ENCODE measurements at places on chromosomes 13 and 19.

DNA sequence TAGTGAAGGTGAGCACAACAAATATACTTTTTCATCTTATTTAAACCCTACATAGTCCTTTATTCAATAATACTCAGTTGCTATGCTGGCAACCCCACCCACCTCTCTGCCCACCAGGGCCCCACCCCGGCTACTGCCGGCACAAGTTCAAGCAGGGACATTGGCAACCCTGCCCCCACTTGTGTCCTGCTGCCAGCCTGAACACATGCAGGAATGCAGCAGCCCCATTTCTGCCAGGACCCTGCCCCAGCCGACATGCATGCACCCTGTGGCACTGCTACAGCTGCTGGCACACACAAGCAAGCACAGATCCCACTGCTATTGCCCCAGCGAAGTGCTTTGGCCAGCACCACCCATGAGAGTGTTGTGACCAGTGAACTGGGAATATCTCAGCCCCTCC is 289.8 kb downstream of the COG6 start:
- DNase-seq: no peak

GRCh38 chr13:73873940-73874830 is 260.0 kb downstream of the KLF12 start:
- no peak for DNase-seq

DNA sequence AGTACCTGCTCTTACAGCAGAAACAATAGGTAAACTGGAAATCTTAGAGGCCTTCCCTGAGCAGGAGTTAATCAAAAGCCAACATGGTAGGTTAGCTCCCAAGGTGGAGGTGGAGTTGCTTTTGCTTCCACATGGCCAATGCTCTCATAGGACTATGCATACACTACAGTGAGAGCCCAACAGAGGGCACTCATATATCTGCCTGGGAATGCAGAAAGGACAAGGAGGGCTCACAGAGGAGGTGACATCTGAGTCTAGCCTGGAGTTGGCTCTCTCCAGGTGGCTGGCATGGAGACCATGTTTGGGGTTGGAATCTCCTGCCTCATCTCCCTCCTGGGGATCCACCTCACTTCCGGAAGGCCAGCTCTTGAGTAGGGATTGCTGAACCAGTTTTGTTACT is 34.6 kb downstream of the ATP8A2 start:
- no peak for DNase-seq

DNA sequence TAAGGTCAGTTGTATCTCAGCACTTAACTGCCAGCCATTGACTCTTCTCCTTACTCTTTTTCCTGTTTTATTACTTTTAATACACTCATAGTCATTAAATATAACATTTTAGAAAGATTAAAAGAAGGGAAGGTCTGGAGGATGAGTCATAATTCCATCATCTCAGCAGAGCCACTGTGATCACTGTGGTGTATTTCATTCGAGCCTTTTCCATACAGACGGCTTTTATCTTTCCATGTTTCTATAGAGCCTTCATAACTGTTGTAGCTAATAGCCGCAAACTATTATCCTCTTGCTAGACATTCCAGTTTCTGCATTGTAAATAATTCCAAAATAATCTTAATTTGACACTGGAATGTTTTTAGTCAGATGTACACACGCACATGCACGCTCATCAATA is 4.7 kb upstream of the FLT1 start:
- no peak for DNase-seq

GRCh38 chr13:25380082-25380481 is 8.3 kb downstream of the ATP8A2 start:
- no peak for DNase-seq

GRCh38 chr13:44620057-44620456 is 43.9 kb upstream of the TSC22D1 start:
- no peak for DNase-seq

DNA sequence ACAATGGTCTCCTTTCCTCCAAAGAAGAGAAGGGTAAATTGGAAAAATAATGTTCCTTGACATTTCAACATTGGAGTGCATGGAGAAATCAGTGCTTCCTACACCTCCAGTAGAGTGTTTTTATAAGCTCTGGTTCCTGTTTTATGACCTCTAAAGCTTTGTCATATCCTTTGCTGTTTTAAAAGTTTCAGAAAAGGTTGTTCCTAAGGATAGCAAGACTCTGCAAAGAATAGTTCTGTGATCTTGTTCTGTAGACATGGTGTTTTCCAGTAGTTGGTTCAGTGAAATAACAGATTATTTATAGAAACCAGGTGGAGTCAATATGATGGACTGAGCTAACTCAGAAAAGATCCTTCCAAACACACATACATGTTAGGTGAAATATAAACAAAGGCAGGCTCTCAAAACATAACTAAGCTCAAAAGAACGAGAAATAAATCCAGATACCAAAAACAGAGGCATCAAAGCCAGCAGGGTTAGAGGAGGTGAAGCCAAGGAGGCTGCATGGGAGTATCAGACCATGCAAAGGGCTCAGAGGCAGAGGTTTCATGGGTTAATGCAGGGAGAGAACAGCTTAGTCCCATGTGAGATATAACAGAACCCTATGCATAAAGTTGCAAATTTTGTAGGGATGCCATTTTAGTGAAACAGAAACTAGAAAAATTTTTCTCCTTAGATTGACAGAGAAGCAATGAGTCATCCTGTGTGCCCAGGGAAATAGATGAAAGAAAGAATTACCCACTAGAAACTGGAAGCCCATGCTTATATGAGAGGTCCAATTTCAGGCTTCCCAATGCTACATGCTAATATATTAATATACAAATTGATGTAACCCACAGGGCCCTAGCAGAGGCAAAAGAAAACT is 44.3 kb downstream of the SHISA2 start:
- DNase-seq: no peak

GRCh38 chr13:27463500-27463899 is 13.1 kb upstream of the MTIF3 start:
- DNase-seq: no peak

GRCh38 chr13:71787414-71787813 is 79.6 kb downstream of the DACH1 start:
- no peak for DNase-seq

GRCh38 chr13:110352735-110353134 is 45.7 kb downstream of the COL4A2 start:
- no peak for DNase-seq

- DNase-seq: no peak
Measured at GRCh38 chr13:27081893-27082679, 89.5 kb downstream of the USP12 start.

- DNase-seq: no peak
Measured at GRCh38 chr13:110232756-110233155, 74.2 kb downstream of the COL4A1 start.

DNA sequence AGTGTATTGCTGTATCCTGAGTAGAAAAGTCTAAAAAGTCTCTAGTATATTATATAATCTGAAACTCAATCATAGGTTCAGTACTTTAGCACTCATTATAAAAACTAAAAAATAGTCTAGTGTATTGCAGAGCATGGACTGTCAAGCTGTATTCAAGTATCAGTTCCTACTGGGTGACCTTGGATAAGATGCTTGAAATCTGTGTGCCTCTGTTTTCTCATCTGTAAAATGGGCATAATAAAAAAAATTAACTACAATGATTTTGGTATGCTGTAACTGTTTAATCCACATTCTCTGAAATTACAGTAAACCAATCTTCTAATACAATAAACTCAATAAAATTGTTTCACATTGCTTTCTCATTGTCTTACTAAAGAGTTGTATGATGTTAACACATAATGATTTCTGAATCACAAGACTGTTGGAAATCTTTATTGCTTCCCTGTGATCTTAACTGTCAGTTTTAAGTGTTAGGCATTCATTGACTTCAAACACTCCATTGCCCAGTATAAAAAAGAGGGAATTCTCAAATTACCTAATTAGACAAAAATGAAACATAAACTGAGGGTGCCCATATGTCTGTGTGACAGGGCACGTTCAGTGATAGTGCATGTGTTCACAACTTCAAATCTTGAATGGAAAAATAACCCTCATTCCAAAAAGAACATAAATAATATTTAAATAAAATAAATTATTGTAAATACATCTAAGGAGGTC is 2.2 kb downstream of the STARD13 start:
- no peak for DNase-seq

GRCh38 chr13:30142486-30143211 is 164.7 kb downstream of the KATNAL1 start:
- no peak for DNase-seq

DNA sequence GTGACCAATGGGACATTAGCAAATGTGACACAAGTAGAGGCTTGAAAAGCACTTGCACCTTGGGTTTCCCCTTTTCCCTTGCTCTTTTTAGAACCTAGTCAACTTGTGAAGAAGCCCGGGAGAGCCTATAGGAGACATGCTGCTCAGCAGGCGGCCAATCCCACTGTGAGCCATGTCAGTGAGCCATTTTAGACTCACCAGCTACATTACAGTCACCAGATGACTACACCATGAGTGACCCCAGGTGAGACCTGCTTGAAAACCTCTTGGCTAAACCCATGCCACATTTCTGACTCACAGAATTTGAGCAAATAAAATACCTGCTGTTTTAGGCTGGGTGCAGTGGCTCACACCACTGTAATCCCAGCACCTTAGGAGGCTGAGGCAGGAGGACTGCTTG is 317.5 kb downstream of the KLF12 start:
- no peak for DNase-seq

GRCh38 chr13:20191311-20192157 is 1.2 kb downstream of the GJB2 start:
- no peak for DNase-seq

DNA sequence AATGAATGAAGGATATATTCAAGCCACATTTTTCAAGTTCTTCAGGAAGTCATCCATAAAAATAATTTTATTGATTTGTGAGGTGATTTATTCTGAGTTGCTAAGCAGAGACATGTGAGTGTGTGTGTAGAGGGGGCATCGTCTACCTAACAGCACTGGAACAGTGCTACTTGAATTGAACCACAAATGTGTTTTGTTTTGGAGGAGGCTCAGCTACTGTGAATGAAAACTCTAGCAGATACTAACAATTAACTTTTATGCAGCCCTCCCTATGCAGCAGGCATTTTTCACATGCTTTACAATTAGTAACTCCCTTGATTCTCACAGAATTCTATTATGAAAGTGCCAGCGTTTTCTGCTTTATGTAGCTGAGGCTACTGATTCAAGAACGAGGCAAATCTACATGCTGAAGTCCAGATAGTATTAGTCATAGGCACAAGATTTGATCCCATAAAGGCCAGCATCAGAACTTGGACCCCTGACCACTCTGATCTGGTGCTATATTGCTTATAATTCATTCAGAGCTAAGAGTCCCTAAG is 103.7 kb downstream of the MYO16 start:
- no peak for DNase-seq

DNA sequence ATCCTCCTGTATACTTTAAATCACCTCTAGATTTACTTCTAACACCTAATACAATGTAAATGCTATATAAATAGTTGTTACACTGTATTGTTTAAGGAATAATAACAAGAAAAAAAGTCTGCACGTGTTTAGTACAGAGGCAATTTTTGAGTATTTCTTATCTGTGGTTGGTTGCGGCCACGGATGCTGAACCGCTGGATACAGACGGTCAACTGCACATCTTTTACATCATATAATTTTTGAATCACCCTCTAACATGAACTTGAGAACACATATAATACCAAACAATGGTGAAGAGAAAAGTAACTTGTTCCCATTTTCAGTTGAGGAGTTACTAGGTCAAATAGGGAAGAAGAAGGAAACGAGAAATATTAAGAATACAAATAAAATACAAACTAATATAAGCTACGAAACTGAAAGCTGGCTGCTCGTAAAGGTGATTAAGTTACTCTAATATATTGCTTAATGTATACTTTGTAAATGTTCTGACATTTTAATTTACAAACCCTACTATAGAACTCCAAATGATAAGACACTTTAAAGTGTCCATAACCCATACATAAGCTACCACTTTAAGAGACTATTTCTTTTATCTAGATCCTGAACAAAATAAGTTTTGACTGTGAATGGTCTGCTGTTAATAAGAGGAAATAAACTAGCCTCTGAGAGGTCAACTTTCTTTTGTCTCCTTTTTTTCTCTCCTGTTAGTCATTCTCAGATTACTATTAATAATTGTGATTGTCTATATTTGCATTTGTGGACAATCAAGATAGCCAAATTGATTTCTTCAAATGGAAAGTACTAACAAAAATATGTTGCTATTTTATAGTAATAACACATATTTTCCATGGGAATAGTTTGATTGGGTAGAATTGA is 457.4 kb downstream of the DIAPH3 start:
- DNase-seq: no peak

GRCh38 chr19:29806098-29806866 is 5.5 kb upstream of the CCNE1 start:
- DNase-seq: no peak

- no peak for DNase-seq
Measured at GRCh38 chr19:6204866-6205723, 69.6 kb downstream of the ACSBG2 start.

DNA sequence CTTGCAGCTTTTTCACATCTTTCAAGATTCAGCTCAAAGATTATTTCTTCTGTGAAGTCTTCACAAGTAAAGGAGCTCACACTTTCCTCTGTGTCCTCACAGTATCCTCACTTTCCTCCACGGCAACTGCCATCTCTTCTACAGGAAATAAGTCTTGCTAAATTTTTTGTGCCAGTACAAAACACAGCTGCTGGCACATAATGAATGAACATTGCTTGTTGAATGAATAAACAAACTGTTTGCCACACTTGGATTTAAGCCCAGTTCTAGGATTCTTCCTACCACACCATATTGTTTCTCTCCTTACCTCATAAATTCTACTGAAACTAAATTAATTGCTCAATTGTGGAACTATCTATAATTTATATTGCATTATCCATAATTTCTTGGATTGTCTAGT is 59.5 kb downstream of the RAP2A start:
- no peak for DNase-seq

DNA sequence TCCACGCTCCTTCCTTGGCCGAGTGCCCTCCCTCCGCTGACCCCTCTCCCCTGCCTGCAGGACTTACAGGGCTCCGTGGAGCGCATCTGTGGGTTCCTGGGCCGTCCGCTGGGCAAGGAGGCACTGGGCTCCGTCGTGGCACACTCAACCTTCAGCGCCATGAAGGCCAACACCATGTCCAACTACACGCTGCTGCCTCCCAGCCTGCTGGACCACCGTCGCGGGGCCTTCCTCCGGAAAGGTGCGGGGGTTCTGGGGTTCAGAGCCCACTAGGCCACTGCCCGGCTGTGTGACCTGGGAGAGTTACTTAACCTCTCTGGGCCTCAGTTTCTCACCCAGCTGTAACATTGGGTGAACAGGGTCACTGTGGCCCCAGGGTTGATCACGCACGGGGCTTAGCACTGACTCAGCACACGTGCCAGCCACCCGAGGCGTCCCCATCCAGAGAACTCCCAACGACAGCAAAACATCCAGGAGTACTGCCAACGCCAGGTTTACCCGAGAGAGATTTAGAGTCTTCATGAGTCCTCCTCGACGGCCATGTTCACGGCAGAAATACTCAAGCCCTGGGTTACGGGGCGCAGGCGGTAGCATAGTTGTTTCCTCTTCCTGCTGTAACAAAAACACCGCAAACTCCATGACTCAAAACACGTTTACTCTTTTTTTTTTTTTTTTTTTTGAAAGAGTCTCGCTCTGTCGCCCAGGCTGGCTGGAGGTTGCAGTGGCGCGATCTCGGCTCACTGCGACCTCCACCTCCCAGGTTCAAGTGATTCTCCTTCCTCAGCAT is 9.7 kb upstream of the SPACA4 start:
- no peak for DNase-seq

Data from activated CD8-positive, alpha-beta memory T cell treated with anti-CD3 and anti-CD28 coated beads, Interleukin-2, amount 50 U/mL, for 48 hours (primary cell).